Forelimb muscle (tissue), 1 donor: ENCODE measurements at places on chromosomes 7 and 10. TPM values are rescaled to one million over a fixed set of nuclear protein-coding genes. Genes with fewer than 3 reads are reported as not detected.

DNA sequence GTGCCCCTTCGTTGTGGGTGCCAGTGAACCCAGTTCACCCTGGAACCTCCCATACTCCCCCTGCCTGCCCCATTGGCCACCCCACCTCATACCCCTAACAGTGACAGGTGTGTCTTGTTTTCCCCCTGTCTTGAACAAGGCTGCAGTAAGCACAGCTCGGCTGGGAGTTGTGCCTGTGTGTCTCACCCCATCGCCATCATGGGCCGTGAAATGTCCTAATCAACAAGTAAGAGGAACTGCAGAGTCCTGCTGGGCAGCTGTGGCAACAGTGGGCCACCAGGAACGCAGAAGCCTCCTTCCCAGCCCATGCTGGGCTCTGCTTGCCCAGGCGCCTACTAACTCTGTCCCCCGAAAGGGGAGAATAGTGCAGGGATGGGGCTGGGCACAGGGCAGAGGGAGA lies 91.6 kb downstream of the C10orf105 start:
- no peak for DNase-seq

Gene RGS10
- polyA plus RNA-seq, result 35.7 TPM

Gene VPS41
- 33.8 TPM for polyA plus RNA-seq

GRCh38 chr10:86957471-86958115 lies at the start of gene MMRN2:
MMRN2 (minus strand) TSS chr10:86957615; CDS start chr10:86957541, 74 bp downstream.
- DNase-seq, result no peak

GRCh38 chr10:44030132-44030531 lies 354.8 kb downstream of the CXCL12 start:
- DNase-seq, result no peak

Gene PDE6C
- 0.58 TPM for polyA plus RNA-seq
